ENCODE measurements at places on chromosomes 7 and 10. TPM values are rescaled to one million over a fixed set of nuclear protein-coding genes. Genes with fewer than 3 reads are reported as not detected.

The CYP3A4 gene
- total RNA-seq, result not detected

The C10orf105 gene
- total RNA-seq, result under 0.01 TPM

The COL13A1 gene
- total RNA-seq, result 20.3 TPM

The COL1A2 gene
- total RNA-seq, result 4,803 TPM

The VAX1 gene
- total RNA-seq, result not detected

The PAPSS2 gene
- total RNA-seq, result 147 TPM

The NPSR1 gene
- total RNA-seq, result not detected

The LIPK gene
- not detected for total RNA-seq

The LLCFC1 gene
- not detected for total RNA-seq

The MBL2 gene
- total RNA-seq, result not detected

The CNPY1 gene
- total RNA-seq, result not detected

The SPDYE5 gene
- not detected for total RNA-seq

The ZNF425 gene
- total RNA-seq, result 5.8 TPM

The UCN3 gene
- total RNA-seq, result not detected

The PROSER2 gene
- total RNA-seq, result 1.1 TPM

The OR13A1 gene
- total RNA-seq, result not detected

The AKR1C8 gene
- total RNA-seq, result not detected

The RPEL1 gene
- total RNA-seq, result under 0.01 TPM

The ARMC3 gene
- not detected for total RNA-seq

The PCGF5 gene
- 17.9 TPM for total RNA-seq

The SCRN1 gene
- 100 TPM for total RNA-seq

The FOXP2 gene
- 2.4 TPM for total RNA-seq

All from smooth muscle cell of bladder (primary cell).